ENCODE measurements at places on chromosomes 16 and 17.

GRCh38 chr17:4939546-4939795 is 375 bp downstream of the SLC25A11 start:
- peak overlapping the region; percentile 97 for H3K27ac ChIP-seq
- H3K36me3 ChIP-seq: no peaks in the 10 kb centered on the region
- peak overlapping the region; percentile 91 for H3K4me3 ChIP-seq
- peaks cover 45% of the 10 kb centered on the region for H3K4me1 ChIP-seq
- no peaks in the 10 kb centered on the region for H3K27me3 ChIP-seq

DNA sequence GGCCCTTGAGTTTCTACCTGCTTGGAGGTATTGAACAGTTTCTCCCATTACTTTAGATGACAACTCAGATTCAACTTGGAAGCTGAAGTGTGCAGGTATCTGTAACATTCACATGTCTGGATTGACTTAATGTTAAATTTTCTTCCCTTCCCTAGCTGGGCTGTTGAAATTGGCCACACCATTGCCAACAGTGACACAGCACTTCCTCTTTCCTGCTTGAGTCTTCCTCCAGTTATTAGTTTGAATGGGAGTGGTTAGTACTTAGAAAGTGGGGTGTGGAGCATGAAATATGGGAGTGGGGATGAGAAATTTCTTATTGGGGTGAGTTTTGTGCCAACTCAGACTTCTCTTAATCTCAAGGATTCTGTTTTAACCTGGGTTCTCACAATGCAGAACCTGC is 454.9 kb downstream of the KCNJ2 start:
- H3K36me3 ChIP-seq: no peaks in the 10 kb centered on the region
- H3K4me3 ChIP-seq: no peak overlapping the region
- H3K4me1 ChIP-seq: no peaks in the 10 kb centered on the region
- H3K27me3 ChIP-seq: no peaks in the 10 kb centered on the region
- no peak for DNase-seq

DNA sequence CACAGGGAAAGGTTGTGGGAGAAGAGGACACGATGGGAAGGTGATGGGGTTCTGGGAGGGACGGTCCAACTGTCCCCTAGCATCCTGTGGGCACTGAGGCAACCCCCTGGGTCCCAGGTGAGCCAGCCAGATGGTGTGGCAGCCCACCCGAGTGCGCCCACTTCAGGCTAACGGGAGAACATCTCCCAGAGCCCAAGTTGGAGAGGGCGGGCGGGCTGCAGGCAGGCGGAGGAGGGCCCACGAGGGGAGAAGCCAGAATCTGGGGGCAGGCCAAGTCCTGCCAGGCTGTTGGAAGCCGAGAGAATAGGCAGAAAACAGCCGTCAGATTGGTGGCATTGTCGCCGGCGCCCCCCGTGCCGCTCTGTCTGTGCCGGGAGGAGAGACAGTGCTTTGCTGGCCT is 13.8 kb upstream of the ABCC3 start:
- H3K4me1 ChIP-seq: no peaks in the 10 kb centered on the region
- peaks cover 10% of the 10 kb centered on the region for H3K27me3 ChIP-seq
- H3K36me3 ChIP-seq: no peaks in the 10 kb centered on the region
- no peak overlapping the region for H3K4me3 ChIP-seq
- no peak for DNase-seq
- H3K27ac ChIP-seq: no peak overlapping the region

DNA sequence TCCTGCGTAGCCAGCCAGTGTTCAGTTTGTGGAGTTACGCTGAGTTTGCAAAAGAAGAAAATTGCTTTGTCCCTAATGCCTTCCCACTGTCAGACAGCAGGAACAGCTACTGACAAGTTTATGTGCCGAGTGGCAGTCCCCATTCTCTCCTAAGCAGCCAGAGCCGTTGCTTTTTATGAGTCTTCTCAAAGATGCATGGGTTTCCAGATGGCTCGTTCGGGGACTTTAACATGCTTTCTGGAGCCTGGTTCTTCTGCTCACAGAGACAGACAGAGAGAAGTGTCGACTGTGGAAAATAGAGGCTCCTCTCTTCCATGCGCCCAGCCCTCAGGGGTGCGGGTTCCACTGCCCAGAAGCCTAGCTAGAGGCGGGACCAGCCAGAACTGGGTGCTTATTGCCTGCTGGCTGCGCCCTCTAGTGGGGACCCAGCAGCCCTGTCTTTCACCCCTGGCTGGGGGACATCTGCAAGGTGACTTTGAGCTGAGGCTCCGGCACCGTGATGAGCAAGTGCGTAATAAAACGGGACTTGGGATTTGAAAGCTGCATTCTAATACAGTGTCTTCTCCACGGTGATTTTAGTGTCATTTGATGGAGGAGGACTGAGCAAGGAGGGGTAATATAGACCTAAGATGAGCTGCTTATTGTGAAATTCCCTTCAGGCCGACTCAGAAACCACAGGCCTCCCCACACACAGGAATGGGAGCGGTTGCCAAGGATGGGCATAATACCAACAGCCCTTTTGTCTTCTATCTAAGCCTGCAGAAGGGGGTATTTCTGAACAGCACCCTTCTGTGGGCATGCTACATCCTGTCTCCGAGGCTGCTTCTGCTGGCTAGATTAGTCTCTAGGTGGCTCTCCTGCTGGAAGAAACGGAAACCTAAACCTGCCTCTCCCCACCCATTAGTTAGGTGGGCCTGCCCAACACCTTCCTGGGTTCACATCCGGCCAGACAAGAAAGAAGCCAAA is 73.1 kb downstream of the CCDC182 start:
- H3K27me3 ChIP-seq: no peaks in the 10 kb centered on the region
- no peaks in the 10 kb centered on the region for H3K4me1 ChIP-seq
- no peak overlapping the region for H3K27ac ChIP-seq
- no peak overlapping the region for H3K4me3 ChIP-seq
- peak; percentile 60 for DNase-seq

DNA sequence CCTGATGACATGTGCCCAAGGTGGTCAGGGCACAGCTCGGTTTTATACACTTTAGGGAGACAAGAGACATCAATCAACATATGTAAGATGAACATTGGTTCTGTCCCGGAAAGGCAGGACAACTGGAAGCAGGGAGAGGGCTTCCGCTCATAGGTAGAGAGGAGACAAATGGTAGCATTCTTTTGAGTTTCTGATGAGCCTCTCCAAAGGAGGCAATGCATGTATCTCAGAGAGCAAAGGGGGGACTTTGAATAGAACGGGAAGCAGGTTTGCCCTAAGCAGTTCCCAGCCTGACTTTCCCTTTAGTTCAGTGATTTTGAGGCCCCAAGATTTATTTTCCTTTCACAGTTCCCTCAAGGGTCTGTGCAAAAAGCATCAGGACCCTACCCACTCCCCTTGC is 172.4 kb upstream of the TNRC6C start:
- H3K36me3 ChIP-seq: no peaks in the 10 kb centered on the region
- DNase-seq: no peak
- H3K4me3 ChIP-seq: no peak overlapping the region
- H3K27me3 ChIP-seq: no peaks in the 10 kb centered on the region

- no peak overlapping the region for H3K27ac ChIP-seq
- no peak overlapping the region for H3K4me3 ChIP-seq
- peaks cover 31% of the 10 kb centered on the region for H3K4me1 ChIP-seq
- no peaks in the 10 kb centered on the region for H3K36me3 ChIP-seq
- no peak for DNase-seq
Observed at GRCh38 chr16:87320510-87321227, 3.5 kb upstream of the C16orf95 start.
